ENCODE measurements at places on chromosomes 7 and 10.
A peak's percentile ranks its signal among the peaks of the same experiment; 100 is the strongest.

DNA sequence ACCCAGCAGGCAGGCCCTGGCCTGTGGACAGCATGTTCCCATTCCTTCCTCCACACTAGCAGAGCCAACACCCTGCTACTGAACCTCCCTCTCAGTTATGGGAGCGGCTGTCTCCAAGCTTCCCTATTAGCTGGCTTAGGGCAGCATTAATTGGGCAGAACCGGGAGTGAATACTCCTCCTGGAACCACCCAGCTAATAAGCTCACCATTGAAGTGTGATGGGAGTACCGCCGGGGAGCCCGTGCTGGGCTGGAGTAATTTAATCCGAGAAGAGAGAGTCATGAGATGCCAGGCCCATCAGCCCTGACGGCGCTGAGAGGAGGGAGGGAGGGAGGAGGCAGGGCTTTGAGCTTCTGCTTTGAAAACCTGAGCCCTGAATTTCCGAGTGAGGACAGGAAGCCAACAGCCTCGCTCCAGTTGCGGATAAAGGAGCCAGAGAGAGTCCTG lies 31.8 kb upstream of the ELFN1 start:
- H3K4me3 ChIP-seq, result no peak overlapping the region
- no peaks in the 10 kb centered on the region for H3K36me3 ChIP-seq
- H3K4me1 ChIP-seq, result peaks cover 36% of the 10 kb centered on the region
- peak overlapping the region; percentile 81 for H3K27ac ChIP-seq
- peaks cover 12% of the 10 kb centered on the region for H3K27me3 ChIP-seq
- DNase-seq, result peak; percentile 72

- no peaks in the 10 kb centered on the region for H3K36me3 ChIP-seq
- no peak overlapping the region for H3K27ac ChIP-seq
- no peak overlapping the region for H3K4me3 ChIP-seq
- DNase-seq, result no peak
- peaks cover 3% of the 10 kb centered on the region for H3K27me3 ChIP-seq
Measured at GRCh38 chr10:77060913-77061312, 576.7 kb downstream of the KCNMA1 start.

GRCh38 chr10:22667093-22667480 lies 47.3 kb downstream of the PIP4K2A start:
- H3K4me1 ChIP-seq, result peaks cover 37% of the 10 kb centered on the region
- no peaks in the 10 kb centered on the region for H3K27me3 ChIP-seq
- H3K27ac ChIP-seq, result no peak overlapping the region
- H3K36me3 ChIP-seq, result no peaks in the 10 kb centered on the region

DNA sequence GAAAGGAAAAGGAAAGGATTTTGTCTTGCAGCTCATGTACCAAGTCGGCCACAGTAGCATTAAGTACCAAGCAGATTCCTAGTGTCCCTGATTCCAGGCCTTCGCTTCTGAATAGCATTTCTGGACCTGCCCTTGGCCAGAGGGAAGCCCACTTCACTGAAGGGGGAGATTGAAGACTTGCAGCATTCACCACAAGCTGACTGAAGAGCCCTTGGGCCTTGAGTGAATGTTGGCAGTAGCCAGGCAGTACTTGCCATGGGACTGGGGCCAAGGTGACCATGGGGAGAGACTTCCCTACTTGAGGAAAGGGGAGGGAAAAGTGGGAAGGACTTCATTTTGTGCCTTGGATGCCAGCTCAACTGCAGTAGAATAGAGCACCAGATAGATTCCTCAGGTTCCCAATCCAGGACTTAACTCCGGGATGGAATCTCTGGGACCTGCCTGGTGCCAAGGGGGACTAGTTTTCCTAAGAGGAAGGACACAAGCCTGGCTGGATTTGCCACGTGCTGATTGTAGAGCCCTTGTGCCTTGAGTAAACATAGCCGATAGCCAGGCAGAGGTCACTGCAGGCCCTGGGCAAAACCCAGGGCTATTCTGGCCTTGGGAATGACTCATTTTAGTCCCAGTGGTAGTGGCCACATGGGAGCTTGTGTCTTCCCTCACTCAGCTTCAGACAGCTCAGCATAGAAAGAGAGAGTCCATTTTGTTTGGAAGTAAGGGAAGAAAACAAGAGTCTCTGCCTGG lies 141.7 kb upstream of the KCND2 start:
- H3K4me1 ChIP-seq, result no peaks in the 10 kb centered on the region
- DNase-seq, result no peak
- H3K36me3 ChIP-seq, result no peaks in the 10 kb centered on the region
- H3K27me3 ChIP-seq, result peaks cover 4% of the 10 kb centered on the region

GRCh38 chr7:142856565-142857245 lies 1.8 kb downstream of the EPHB6 start:
- DNase-seq, result no peak
- H3K27me3 ChIP-seq, result peaks cover 23% of the 10 kb centered on the region
- H3K4me1 ChIP-seq, result peaks cover 19% of the 10 kb centered on the region

DNA sequence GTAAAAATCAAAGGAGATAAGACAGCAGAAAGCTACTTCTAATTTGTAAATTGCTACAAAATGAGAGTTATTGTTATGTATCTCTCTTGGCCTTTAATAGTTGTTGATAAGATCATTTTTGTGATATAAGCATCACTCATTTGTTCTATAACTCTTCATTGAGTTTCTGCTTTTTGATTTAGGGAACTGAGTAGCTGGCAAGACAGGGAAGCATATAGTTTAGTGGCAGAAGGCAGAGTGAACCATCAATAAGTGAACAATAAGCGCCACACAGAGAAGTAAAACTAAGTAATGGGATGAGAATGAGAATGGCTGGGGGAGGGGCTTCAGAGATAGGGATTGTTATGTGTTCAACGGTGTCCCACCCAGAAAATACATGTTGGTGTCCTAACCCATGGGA lies 245.4 kb downstream of the ADARB2 start:
- H3K4me3 ChIP-seq, result no peak overlapping the region
- H3K4me1 ChIP-seq, result peaks cover 35% of the 10 kb centered on the region
- peaks cover 6% of the 10 kb centered on the region for H3K27me3 ChIP-seq
- no peaks in the 10 kb centered on the region for H3K36me3 ChIP-seq

- H3K4me3 ChIP-seq, result no peak overlapping the region
- DNase-seq, result no peak
- H3K27ac ChIP-seq, result no peak overlapping the region
- no peaks in the 10 kb centered on the region for H3K36me3 ChIP-seq
Measured at GRCh38 chr7:151274396-151274795, 25.9 kb upstream of the SMARCD3 start.

- no peaks in the 10 kb centered on the region for H3K36me3 ChIP-seq
- DNase-seq, result no peak
- H3K4me3 ChIP-seq, result no peak overlapping the region
- H3K27me3 ChIP-seq, result peaks cover 3% of the 10 kb centered on the region
Measured at GRCh38 chr10:60951272-60951724, 7.3 kb upstream of the RHOBTB1 start.

GRCh38 chr7:22932896-22933295 lies 81.0 kb downstream of the HYCC1 start:
- H3K36me3 ChIP-seq, result peaks cover 7% of the 10 kb centered on the region
- no peak overlapping the region for H3K4me3 ChIP-seq
- peaks cover 6% of the 10 kb centered on the region for H3K4me1 ChIP-seq
- no peak for DNase-seq
- H3K27me3 ChIP-seq, result no peaks in the 10 kb centered on the region

DNA sequence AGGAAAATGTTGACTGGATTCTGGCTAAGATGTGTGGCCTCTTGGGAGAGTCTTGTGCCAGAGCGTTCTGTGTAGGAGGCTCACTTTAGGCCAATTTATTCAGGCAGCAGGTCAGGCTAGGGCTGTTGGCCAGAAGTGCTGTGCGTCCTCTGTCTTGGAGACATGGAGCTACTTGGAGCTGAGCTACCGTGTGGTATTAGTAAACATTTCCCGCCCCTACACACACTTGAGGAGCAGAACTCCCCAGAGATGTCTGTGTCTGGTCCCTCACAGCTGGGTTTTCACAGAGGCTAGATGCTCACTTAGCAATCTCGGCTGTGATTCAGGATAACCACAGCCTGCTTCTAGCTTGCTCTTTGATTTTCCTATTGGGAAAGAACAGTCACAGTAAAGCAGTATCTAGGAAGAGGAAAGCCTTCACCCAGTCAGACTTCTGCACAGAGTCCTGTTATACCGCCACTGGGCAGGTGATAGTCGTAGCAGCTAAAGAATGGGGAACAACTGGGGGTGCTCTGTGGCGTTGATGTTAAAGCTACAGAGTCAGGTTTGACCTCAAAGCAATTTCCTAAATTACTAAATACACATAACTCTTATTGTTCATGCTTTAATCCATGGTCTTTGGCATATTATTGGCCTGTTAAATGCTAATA lies 86.7 kb downstream of the MDFIC start:
- peaks cover 6% of the 10 kb centered on the region for H3K36me3 ChIP-seq
- H3K4me1 ChIP-seq, result peaks cover 28% of the 10 kb centered on the region
- no peak overlapping the region for H3K27ac ChIP-seq
- no peak overlapping the region for H3K4me3 ChIP-seq
- no peaks in the 10 kb centered on the region for H3K27me3 ChIP-seq
- no peak for DNase-seq

GRCh38 chr7:85285527-85285926 lies 98.7 kb upstream of the SEMA3D start:
- no peak for DNase-seq
- peaks cover 42% of the 10 kb centered on the region for H3K4me1 ChIP-seq

- H3K27ac ChIP-seq, result no peak overlapping the region
- peaks cover 2% of the 10 kb centered on the region for H3K27me3 ChIP-seq
- H3K4me3 ChIP-seq, result no peak overlapping the region
Measured at GRCh38 chr7:29955075-29955792, 34.4 kb downstream of the SCRN1 start.

DNA sequence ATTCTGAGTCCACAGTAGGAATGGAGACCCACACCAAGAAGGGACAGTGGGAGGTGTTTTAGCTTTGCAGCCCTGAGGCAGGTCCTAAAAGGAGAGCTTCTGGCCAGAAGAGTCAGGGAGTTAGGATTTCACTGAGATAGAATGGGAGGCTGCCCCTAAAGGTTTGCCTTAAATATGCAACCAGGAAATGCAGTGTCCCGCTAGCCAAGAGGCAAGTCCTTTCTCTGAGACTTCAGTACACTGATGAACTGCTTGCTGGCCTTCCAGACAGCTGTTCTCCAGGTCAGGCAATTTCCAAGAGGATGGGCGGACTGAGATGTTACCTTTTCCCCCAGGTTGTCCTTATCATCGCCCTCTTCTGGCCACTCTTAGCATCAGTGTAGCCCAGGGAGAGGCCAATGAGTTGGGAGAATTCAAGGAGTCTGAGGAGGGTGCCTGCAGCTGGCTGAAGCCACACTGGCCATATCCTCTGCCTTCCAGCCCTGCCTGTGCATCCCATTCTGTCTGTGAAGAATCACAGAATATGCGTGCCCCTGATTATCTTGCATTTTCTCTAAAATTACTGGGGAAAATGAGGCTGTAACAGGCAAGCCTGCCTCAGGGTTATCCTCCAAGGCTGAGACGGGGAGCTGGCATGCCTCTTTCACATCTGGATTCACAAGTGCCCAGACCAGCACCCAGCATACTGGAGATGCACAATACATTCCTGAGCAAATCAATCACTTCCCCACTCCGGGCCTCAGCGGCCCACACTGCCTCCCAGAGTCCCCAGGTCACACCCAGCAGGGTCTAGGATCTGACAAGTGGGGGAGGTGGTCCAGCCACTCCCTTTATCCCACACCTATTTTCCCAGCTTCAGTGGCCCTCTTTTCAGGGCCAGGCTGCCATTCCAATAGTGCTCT lies 2.4 kb downstream of the TLL2 start:
- H3K36me3 ChIP-seq, result no peaks in the 10 kb centered on the region
- no peak overlapping the region for H3K27ac ChIP-seq
- peak overlapping the region; percentile 84 for H3K4me3 ChIP-seq
- DNase-seq, result peak; percentile 55
